ENCODE measurements at places on chromosomes 12 and 14.

GRCh38 chr12:47053961-47054360 lies 25.5 kb upstream of the PCED1B start:
- DNase-seq, result no peak

GRCh38 chr12:31682136-31682962 lies 22.9 kb downstream of the ETFBKMT start:
- DNase-seq, result peak; percentile 73

GRCh38 chr14:60164712-60165546 lies at the start of gene DHRS7:
TSS of gene DHRS7 (minus strand) at chr14:60165398. CDS start at chr14:60165309, 89 bp downstream.
- peak; percentile 72 for DNase-seq

DNA sequence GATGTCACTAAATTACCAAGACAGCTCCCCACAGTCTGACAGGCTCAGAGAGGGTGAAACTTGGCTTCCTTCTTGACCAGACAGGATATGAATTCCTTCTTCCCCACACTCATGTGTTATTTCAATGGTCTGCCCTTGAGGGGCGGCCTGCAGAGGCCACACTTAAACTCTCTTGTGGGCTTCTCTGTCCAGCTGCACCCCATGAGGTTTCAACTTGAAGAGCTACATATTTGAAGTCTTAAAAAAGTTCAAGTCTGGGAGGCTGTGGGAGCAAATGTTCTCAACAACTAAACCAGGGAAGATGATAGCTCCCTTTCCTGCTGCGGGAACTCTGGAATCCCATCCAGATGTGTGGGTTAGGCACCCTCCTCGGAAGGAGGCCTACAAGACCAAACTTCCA lies 98.3 kb downstream of the TTC7B start:
- peak; percentile 46 for DNase-seq

- no peak for DNase-seq
Observed at GRCh38 chr14:72810201-72810600, 83.7 kb downstream of the DPF3 start.

- DNase-seq, result no peak
Observed at GRCh38 chr12:57476993-57477709, 2.5 kb downstream of the ARHGAP9 start.

GRCh38 chr12:26028953-26029735 lies 70.7 kb downstream of the RASSF8 start:
- peak; percentile 53 for DNase-seq

DNA sequence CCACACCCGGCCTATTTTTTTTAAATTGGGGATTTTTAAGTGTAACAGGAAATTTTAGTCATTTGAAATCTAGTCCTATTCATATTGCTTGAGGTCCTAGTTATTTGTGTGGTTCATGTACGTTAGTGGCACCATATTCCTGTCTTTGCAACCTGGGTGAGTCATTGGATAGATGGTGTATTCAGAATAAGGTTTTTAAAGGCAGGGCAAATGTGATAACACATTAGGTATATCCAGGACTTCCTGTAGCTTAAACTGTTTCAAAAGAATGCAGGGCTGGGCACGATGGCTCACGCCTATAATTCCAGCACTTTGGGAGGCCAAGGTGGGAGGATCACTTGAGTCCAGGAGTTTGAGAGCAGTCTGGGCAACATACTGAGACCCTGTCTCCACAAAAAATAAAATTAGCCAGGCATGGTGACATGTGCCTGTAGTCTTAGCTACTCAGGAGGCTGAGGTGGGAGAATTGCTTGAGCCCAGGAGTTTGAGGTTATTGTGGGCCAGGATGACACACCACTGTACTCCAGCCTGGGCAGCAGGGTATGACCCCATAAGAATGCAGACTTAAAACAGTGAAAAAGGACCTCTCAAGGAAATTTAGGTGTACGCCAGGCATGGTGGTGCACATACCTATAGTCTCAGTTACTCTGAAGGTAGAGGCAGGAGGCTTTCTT lies 8.1 kb downstream of the ATP6V0A2 start:
- DNase-seq, result no peak

DNA sequence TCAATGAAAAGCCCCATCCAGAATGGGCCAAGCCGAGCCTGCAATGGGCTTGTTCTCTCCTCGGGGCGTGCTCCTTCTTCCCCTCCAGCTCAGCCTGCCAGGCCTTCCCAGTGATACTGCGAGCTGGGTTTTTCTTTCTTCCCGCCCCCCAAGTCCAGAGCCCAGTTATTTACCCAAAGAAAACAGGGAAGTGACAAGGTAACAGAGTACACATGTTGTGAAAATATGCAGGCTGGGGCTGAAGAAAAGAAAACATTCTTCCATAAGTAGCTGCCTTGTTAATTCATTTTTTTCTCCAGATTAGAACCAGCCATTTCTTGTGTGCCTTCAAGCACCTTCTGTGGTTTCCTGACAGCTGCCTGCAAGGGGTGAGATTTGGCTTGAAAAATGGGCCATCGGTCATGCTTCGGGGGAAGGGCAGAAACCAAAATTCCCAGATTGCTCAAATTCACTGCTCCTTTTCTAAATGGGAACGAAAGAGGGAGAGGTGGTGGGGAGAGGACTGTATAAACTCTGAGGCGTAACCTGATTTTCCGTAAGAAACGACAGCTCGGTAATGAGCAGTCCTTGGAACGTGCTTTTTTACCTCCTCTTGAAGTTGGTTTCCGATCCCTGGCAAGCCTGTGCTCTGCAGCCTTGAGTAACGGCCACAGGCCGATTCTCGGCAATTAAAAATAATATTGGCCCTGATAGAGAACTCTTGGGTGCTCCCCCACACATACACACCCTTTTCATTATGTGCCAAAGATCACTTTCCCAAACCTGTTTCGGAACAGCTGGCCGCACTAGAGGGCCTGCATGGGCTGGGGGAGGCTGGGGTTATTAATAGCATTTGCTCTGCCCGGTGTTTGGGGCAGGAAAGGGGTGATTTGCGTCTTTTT lies 229.4 kb downstream of the ZFP36L1 start:
- peak; percentile 73 for DNase-seq

GRCh38 chr12:108530161-108530560 lies 15.1 kb downstream of the FICD start:
- DNase-seq, result peak; percentile 22

DNA sequence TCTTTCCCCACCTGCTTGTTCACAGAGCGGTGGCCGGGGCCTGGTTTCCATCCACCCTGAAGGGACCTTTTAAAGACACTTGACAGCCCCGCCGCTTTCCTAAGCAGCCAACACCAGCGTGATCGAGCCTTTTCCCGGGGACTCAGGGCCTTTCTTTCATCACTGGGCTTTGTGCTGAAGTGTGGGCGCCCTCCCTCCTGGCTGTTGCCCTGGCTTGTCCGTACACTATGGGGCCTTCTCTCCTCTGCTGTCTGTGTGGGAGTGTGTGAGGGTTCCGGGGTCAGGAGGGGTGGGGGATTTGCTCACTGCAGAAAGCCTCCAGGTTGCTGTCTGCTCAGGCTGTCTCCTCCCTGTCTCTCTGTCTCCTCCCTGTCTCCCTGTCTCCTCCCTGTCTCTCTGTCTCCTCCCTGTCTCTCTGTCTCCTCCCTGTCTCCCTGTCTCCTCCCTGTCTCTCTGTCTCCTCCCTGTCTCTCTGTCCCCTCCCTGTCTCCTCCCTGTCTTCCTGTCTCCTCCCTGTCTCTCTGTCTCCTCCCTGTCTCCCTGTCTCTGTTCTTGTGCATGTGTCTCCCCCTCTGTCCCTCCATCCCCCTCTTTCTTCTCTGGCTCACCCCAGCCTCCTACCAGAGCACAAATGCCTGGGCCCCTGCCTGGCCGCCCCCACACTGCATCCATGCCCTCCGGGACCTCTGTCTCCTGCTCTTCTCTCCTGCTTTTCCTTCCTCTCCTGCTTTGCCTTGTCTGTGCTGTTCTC lies 64.7 kb downstream of the CCDC92 start:
- DNase-seq, result peak; percentile 51

- no peak for DNase-seq
Observed at GRCh38 chr12:118429688-118430383, 53.5 kb downstream of the SUDS3 start.

DNA sequence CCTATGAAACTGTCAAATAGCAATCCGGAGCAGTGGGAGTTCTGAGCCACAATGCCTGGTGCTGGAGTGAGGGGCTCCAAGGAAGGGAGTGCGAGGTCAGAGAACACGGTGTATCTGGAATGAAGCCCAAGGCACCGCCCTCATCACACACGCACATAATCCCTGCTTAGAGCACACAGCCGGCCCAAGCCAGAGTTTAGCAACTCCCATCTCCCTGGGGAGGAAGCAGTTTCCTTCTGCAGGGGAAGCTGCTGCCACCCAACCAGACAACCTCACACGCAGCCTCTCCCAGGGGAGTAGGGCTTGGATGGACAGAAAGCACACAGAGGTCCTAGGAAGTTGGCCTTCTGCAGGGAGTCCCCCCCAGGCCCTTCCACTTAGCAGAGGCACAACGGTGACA lies 31.3 kb downstream of the ACTN1 start:
- peak; percentile 67 for DNase-seq

DNA sequence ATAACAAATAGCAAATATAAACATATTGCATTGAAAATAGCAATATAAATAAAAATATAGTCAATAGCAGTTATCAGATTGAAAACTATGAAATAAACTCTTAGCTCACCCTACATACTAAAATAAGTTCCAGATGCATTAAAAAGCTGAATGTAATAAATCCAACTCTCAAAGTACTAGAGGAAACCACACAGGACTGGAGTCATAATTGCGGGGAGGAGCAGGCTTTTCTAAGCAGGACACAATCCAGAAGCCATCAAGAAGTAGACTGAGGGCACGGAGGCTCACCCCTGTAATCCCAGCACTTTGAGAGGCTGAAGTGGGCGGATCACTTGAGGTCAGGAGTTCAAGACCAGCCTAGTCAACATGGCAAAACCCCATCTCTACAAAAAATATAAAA lies 22.2 kb downstream of the GSC start:
- DNase-seq, result no peak
